ENCODE measurements at places on chromosomes 5 and 9.

DNA sequence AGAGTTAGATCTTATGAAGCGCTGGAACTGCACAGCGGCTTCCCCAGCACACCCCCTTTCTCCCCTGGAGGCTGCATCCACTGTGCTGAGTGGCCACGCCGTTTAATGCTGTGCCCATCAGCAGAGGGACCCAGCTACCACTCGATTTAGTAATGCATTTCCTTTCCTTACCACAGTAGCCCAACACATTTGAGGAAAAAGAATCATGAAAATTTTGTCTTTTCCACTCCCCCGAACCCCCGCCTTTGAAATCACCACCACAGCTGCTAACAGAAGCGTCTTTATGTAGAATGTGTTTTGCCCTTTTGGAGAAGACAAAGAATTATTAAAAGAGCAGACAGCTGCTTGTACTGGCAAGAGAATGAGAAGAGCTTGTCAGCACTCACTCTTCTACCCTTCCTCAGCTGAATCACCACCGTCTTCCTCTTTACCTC, 73.2 kb downstream of the ACER2 start:
- DNase-seq, result no peak

DNA sequence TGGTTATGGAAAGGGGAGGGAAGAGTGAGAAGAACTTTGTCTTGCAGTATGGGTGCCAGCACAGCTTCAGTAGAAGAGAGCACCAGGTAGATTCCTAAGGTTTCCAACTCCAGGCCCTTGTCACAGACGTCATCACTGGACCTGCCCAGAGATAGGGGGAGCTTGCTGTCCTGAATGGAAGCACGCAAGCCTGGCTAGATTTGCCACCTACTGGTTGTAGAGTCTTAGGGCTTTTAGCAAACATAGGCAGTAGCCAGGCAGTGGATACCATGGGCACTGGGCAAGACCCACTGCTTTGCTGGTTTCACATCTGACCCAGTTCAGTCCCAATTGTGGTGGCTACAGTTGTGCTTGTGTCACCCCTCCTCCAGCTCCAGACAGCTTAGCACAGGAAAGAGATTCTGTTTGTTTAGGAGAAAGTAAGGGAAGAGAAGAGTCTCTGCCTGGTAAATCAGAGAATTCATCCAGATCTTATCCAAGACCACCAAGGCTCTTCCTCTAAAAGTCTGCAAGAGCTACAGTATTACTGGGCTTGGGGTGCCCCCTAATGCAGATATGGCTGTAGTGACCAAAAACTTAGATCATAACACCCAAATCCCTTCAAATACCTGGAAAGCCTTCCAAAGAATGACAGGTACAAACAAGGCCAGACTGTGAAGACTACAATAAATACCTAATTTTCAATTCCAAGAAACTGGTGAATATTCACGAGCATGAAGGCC, 158.9 kb downstream of the HINT1 start:
- no peak for DNase-seq

GRCh38 chr5:72268753-72269410, 51.2 kb downstream of the MRPS27 start:
- DNase-seq, result peak; percentile 51

GRCh38 chr5:591746-592145, 20.4 kb upstream of the CEP72 start:
- DNase-seq, result no peak

GRCh38 chr5:73999297-73999696, 373.3 kb downstream of the ARHGEF28 start:
- no peak for DNase-seq

- DNase-seq, result no peak
Observed at GRCh38 chr9:93080406-93080805, 15.6 kb upstream of the CARD19 start.

DNA sequence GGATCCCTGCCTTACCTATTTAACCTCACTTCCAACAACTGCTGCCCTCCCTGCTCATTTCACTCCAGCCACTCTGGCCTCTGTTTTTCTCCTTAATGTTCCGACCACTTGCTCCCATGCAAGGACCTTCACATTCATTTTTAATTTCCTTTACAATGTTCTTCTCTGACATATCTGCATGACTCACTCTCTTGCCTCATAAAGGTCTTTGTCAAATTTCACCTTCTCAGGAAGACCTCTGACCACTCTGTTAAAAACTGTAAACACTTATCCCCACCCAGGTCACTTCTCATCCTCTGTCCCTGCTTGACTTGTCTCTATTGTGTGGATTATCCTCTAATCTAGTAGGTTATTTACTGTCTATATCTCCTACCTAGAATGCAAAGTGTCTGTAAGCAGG, 751.2 kb downstream of the BRINP1 start:
- DNase-seq, result no peak

DNA sequence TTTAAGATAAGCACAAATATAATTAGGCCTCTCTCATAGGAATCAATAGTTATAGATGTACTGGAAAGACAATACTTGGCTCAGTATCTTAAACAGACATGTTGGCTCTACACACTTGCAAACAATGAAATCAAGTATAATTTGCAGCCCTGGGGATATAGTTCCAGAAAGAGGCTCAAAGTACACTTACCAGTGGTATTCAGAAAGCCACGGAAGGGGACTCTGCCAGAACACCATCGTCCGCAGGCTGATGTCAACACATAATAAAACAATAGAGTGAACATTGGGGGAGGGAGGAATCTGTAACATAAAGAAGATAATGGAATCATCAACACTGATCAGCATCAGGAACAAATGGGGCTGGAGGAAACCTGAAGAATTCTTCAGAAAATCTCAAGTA, 31.2 kb upstream of the EBF1 start:
- DNase-seq, result no peak

GRCh38 chr5:75460532-75460931, 50.9 kb downstream of the CERT1 start:
- DNase-seq, result no peak

DNA sequence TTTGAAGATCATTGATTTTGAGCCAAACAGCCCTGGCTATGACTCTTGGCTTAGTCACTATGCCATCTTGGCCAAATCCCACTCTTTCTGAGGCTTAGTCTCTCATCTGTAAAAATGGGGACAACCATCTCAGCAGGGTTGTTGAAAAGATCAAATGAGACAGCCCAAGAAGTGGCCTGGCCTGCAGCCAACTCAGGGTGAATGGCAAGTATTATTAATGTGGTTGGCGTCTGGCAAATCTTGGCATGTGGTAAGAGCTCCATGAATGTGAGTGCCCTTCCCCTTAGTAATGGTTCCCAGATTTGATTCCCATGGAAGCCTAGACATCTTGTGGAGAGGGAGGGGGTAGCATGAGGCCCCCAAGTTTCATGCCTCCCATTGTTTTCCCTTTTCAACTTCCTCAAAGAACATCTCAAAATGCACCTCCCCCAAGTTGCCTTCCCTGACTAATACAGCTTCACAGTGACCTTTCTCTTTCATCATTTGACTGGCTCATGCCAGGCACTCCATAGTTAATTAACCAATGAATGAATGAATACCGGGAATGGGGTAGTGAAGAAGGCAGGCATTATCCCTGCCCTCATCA, 11.8 kb upstream of the TGFBI start:
- DNase-seq, result no peak

GRCh38 chr5:160697281-160697680, 154.7 kb downstream of the ATP10B start:
- DNase-seq, result no peak

DNA sequence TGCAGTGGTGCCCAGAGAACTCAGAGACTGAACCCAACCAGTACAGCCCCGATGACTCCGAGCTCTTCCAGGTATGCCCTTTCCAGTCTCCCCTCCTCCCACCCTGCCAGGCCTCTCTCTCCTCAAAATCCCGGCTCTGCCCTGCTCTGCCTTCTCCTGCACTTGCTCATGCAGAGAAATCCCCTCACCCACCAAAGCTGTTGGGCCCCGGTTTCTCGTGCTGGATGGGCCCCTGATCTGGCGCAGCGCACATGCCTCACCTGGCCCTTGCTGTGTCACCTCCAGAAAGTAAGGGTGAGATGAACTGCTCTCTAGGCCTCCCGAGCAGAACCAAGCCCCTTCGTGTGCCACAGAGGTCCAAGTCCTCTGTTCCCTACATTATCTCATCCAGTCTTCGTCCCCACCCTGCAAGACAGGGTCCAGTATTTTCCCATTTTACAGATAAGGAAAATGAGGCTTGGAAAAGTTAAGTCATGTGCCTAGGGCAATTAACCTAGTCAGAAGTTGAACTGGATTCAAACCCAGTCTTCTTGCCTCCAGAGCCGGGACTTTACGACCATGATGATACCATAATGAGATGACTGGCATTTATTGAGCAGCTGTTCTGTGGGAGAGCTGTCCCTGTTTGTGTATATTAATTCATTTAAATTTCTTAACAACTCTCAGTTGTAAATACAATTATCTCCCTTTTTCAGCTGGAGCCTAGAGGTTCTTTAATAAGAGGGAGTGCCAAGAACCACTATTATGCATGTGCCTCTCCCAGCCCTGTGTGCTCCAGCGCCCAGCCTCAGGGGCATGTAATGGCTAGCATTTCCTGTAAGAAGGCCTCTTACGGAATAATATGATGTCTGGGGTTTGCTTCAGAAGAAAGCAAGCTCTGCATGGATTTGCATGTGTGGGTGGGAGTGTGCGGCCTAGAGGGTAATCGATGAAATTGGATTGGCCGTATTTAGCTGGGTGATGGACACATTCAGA, 90.7 kb downstream of the PPARGC1B start:
- no peak for DNase-seq

DNA sequence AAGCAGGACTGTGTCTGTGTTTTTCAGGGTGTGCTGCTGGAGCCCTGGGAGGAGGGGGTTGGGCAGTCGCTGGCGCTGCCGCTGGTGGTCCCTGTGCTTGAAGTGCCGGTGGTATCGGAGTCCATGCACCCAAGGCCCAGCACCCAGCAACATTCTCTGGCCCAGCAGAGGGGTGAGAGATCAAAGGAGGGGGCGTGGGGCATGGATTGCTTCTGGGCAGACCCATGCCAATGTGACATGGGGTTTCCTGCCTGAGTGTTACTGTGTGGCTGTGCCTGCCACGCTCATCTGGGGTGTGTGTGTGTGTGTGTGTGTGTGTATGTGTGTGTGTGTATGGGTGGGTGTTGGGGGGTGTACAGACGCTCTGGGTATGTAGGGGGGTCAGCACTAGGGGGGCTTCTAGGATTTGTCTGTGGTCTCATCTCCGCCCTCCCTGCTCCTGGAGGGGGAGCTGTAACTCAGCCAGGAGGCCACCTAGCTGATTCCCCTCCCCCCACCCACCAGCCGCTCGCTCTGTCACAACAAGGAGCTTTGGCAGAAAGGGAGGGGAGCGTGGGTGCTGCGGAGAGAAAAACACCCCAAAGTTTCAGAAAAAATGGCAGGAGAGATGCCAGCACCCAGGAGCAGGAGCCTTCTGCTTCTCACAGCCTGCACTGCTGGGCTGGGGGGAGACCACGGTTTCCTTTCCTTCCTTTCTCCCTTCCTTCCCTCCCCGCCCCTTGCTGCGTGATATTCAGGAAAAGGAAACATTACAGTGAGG, 35.9 kb upstream of the HSPA9 start:
- DNase-seq, result peak; percentile 74

GRCh38 chr5:112257976-112258375, 161.1 kb downstream of the EPB41L4A start:
- no peak for DNase-seq

DNA sequence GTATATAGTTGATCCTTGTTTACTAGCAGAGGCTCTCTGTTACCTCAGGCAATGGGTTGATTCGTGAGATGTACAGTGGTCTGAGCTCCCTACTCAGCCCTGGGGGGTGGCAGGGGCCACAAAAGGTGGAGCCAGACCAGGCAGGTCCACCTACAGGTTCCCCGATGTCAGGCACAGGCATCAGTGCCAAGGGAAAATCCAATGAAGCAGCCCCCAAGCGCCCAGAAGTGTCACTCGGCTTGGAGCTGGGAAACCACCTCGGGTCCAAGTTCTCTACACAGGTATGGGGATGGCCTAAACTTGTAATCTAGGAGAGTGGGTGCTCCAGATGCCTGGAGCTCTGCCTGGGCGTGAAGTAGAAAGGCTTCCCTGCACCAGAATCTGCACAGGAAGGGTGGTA, 188.8 kb downstream of the KIAA0825 start:
- DNase-seq, result no peak

GRCh38 chr9:76366275-76366674, 28.0 kb downstream of the RFK start:
- DNase-seq, result no peak

- no peak for DNase-seq
Observed at GRCh38 chr9:69317894-69318293, 7.1 kb upstream of the ENTREP1 start.

GRCh38 chr9:36961051-36961450, 73.0 kb downstream of the PAX5 start:
- DNase-seq, result peak; percentile 12

GRCh38 chr9:121498487-121499176, 1.0 kb downstream of the GGTA1 start:
- peak; percentile 36 for DNase-seq

- DNase-seq, result no peak
Observed at GRCh38 chr5:147391781-147392180, 118.1 kb downstream of the DPYSL3 start.

DNA sequence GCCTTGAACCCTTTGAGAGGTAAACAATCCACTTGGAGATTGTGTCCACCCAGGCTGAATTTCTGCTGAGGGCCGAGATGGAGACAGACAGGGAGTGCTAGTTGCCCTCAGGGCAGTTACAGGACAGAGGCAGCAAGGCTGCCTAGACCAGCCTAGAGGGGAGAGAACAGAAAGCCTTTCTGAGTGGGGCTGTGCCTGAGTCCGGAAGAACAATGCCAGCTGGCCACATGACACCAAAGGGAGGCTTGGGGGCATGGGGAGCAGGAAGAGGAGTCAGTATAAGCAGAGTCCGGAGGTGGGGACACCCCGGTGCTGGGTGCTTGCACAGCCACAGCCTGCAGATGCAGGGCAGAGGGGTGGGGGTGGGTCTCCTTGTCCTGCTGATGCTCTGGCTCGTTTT, 145.7 kb downstream of the CFAP90 start:
- peak; percentile 42 for DNase-seq

DNA sequence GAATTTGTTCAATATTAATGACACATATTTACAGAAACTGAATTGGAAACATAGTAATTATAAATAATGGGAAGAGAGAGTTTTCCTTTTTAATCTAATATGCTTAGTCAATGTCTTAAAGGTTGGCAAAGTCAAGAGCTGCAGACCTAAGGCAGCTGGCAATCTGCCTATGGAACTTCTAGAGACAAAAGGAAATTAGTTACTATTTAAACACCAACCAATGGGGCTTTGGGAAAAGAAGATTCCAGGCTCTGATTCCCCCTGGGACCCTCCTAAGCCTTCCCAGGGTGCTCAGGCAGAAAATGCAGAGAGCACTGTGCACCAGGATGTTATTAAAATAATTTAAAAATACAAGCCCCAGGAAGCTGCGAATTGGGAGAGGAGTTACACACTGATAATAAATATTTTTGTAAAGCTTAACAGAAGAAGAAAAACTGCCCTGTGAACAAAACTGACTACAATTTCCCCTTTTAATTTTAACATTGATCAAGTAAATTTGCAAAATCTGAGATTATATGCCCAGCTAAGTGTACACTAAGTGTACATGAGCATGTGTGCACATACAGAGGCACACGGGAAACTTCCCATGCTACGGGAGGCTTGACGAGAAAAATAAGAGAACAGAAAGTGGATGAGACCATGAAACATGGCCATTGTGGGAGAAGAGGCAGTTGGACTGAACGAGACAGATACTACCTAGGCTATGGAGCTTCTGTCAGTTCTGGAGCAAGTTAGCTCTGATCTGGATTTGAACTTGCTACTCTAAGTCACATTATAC, 77.4 kb upstream of the ADAMTS16 start:
- DNase-seq, result no peak

Measured in H9 (cell line).